ENCODE measurements at places on chromosomes 2 and 18. TPM values are rescaled to one million over a fixed set of nuclear protein-coding genes. Genes with fewer than 3 reads are reported as not detected.

DNA sequence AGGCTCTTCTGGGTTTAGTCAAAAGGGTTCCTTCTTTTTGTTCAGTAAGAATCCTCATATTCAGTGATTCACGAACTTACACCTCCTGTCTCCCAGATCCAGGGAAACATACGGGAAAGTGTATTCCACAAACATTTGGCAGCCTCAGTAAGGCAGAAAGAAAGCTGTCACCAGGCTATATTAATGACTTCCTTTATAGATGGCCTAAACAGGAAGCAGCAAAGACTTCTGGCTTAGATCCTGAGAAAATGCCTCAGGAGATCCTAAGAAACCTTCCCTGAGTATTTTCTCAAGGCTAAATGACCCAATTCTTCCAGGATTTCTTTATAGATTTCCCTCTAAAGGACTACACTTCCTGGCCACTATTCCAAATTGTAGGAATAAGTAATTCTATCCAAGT is 1995.5 kb upstream of the CELF4 start:
- DNase-seq, result no peak

GRCh38 chr2:39020383-39020782 is 100.5 kb downstream of the SOS1 start:
- no peak for DNase-seq

MYCN gene
- total RNA-seq, result 1.1 TPM

DNA sequence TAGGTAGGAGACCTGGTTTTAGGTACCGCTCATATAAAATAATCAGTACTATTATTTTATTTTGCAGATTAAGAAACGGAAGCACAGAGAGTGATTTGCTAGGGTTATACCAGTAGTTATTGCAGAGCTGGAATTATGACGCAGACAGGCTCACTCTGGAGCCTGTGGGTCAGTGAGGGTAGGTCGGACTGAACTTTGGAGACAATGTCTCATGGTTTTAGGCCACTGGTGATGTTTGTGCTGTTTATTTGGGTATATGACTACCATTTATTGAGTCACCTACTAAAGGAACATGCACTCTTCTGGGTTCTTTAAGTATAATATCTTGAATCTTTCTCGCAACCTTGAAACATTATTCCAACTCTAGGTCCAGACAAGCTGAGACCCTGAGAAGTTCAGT is 33.5 kb upstream of the IL1R1 start:
- no peak for DNase-seq

GRCh38 chr2:12727641-12728040 is 10.9 kb downstream of the TRIB2 start:
- no peak for DNase-seq

UGT1A4 gene
- 7.0 TPM for total RNA-seq

GRCh38 chr2:174726212-174726611 is 38.1 kb downstream of the CHRNA1 start:
- no peak for DNase-seq

KCNG3 gene
- 5.0 TPM for total RNA-seq

TTN gene
- total RNA-seq, result 1.3 TPM

GRCh38 chr2:19457809-19458208 is 99.4 kb upstream of the OSR1 start:
- no peak for DNase-seq

DNA sequence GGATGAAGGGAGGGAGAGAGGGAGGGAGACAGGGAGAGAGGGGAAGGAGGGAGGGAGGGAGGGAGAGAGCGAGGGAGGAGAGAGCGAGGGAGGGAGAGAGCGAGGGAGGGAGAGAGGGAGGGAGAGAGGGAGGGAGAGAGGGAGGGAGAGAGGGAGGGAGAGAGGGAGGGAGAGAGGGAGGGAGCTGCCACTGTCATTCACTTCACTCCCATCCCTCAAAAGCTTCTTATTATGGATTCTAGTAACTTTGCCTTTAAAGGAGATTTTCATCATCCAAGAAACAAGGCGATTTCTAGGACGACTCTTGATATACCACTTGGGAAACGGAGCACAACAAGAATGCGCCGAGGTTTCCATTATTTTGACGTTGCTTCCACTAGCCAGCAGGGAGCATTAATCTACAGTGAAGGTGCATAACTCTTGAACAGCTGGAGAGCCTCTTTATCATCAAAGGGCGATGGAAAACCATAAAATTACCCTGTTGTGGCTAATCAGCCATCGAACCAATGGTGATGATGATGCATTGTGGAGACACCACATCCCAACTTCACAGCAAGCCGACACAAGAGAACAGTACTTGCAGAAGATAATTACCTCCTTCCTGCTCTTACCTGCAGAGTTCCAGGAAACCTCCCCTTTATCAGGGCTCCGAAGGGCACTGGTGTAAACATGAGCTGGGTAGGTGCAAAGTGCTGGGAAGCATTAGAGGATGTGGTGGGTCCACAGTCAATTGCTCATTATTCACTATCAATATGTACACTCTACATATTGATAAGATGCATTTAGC is 130.5 kb downstream of the EIPR1 start:
- DNase-seq, result no peak

GRCh38 chr2:134917360-134917865 is 1.2 kb upstream of the CCNT2 start:
- peak; percentile 52 for DNase-seq

- DNase-seq, result no peak
Measured at GRCh38 chr2:240629968-240630770, 4.9 kb downstream of the GPR35 start.

DNA sequence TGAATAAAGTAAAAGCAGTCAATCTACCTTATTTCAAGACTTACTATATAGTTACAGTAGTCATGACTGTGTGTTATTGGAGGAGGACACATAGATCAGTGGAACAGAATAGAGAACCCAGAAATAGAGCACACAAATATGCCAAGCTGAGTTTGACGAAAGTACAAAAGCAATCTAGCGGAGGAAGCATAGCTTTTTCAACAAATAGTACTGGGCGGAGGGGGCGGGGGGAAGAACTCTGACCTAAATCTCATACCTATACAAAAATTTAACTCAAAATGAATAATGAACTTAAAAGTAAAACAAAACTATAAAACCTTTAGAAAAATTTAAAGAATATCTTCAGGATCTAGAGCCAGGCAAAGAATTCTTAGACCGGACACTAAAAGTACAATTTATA is 139.1 kb downstream of the AGPS start:
- no peak for DNase-seq

ALK gene
- 0.07 TPM for total RNA-seq

DNA sequence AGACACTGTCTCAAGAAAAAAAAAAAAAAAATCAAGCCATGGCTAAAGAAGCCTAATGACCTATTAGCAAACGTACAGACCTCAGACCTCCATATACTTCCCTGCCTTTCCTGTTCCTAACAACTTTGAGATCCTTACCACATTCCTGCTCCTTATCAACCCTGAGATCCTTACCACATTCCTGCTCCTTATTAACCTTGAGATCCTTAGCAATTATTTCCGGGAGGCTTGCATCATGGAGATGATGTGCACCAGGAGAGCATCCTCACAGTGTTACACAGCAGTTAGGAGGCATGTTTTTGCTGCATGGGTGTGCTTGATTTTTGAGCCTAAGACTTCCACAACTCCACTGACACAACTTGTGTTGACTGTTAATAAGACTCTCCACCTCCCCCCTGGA is 54.6 kb upstream of the RASGRP3 start:
- DNase-seq, result no peak

DNA sequence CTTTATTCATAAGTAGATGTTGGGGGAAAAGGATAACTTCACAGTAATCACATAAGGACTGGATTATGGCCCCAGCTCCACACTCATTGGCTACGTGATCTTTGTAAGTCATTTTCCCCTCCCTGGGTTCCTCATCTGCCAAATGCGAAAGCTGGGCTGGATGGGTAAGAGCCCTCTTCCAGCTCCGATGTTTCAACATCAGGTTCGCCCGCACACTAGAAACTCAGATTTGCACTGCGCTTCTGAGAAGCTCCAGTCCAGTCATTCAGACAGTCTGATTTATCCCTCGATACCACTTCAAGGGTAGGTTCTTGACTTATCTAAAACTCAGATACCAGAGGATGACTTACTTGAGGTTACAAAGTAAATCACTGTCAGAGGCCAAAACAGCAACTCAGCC is 31.0 kb upstream of the RMDN2 start:
- no peak for DNase-seq

- DNase-seq, result no peak
Measured at GRCh38 chr18:9568186-9568585, 46.2 kb downstream of the PPP4R1 start.

DNA sequence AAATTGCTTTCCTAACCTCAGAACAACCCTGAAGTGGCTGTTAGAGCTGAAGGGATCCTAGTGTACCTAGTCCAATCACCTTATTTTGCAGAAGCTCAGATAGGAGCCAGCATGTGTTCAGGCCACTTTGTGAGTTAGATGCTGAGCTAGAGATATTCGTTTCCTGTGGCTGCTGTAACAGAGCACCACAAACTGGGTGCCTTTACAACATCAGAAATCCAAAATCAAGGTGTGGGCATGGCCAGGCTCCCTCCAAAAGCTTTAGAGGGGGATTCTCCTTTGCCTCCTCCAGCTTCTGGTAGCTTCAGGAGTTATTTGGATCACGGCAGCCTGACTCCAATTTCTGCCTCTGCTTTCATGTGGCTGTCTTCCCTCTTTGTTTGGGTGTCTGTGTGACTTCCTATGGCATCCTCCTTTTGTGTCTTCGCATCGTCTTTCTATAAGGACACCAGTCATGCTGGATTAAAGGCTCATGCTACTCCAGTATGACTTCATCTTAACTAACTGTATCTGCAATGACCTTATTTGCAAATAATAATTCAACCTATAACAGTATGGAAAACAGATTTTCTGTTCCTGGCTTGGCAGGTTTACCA is 86.3 kb upstream of the TGFA start:
- no peak for DNase-seq

DNA sequence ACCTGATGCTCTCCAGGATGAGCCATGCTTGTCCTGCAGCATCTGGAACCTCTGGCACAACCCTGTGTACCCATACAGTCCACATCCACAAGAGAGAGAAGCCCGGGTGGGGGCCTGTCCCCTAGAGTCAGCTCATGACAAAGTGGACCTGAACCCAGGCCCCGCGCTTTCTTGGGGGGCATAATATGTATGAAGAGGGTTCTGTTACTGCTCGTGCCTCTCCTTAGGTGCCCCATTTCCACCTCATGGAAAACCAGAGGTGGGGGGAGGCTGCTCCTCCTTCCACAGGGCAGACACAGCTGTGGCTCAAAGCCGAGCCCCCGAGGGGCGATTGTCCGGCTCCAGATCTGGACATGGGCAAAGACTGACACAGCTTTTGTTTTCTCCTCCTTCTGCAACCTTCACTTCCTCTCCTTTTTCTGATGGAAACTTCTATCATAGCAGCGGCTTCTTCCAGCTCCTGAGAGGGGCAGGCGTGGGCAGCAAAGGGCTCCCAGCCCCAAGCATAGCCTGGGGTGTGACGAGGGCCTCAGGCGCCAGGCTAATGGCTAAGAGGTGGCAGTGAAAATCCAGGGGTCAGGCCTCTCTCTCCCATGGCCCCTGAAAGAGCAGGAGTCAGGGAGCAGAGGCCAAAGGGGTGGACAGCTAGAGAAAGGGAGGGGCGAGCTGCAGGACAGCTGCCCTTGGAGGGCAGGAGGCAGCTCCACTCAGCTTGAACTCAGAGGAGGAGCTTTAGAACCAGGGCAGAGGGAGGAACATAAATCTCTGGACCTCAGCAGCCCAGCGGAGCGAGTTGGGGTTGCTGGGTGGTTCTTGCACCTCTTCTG is 155.5 kb downstream of the ZFP36L2 start:
- DNase-seq, result no peak

DNA sequence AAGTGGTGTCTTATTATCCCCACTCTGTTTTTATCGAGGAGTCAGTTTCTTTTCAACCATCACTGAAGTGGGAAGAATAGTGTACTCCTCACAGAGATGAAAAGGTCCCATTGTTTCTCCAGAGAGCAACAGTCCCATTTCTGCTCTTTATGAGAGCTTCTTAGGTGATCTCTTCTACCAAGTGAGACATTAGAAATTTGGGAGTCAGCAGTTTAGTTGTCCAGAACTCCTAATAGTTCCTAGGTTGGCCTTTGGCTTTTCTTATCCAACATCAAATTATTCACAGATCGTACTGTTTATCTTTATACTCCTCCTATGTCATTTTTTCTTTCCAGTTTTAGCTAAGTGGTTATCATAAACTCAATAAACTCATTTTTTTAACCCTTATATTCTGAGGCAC is 213.1 kb downstream of the BABAM2 start:
- no peak for DNase-seq

GRCh38 chr2:60628026-60628425 is 74.6 kb upstream of the BCL11A start:
- DNase-seq, result no peak

EMX1 gene
- total RNA-seq, result 1.6 TPM

GRCh38 chr2:110101280-110101844 is 14.3 kb downstream of the MALL start:
- DNase-seq, result peak; percentile 95

Data from mucosa of descending colon (tissue), 3 donors.